Activated naive CD8-positive, alpha-beta T cell treated with anti-CD3 and anti-CD28 coated beads for 36 hours (primary cell): ENCODE measurements at places on chromosomes 5 and 9.

GRCh38 chr9:124450241-124450924 lies at the start of gene ADGRD2:
TSS of gene ADGRD2 (plus strand) at chr9:124450451. CDS start at chr9:124451667, 1,216 bp downstream.
- no peak within 1 kb of the TSS for H3K4me3 ChIP-seq
- H3K36me3 ChIP-seq: no peaks in the 10 kb centered on the region
- peaks cover 6% of the 10 kb centered on the region for H3K4me1 ChIP-seq
- peak; percentile 18 for DNase-seq
- H3K27ac ChIP-seq: no peak within 1 kb of the TSS

- no peaks in the 10 kb centered on the region for H3K27me3 ChIP-seq
- DNase-seq: no peak
- H3K4me3 ChIP-seq: no peak overlapping the region
- no peak overlapping the region for H3K27ac ChIP-seq
- no peaks in the 10 kb centered on the region for H3K36me3 ChIP-seq
These were observed 706.1 kb upstream of the CDH18 start for GRCh38 chr5:20694121-20694520.

DNA sequence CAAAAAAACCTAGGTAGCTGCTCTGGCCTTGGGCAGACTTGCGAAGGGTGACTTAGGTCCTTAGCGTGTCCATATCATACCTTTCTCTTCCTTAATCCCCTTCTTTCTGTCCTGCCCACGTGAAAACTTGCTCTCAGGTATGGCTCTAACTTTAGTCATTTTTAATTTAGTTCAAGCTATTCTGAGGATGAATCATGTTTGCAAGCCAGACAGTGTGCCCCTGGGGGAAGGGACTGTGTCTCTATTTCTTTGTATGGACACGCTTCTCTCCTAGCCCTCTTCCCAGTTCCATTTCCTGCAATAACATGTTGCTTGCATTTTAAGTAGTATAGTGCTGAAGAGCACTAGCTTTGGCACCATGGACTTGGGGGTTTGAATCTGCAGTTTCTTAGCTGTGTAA lies 120.6 kb downstream of the PTTG1 start:
- H3K27me3 ChIP-seq: no peaks in the 10 kb centered on the region
- no peak overlapping the region for H3K4me3 ChIP-seq
- no peaks in the 10 kb centered on the region for H3K36me3 ChIP-seq
- no peak overlapping the region for H3K27ac ChIP-seq

DNA sequence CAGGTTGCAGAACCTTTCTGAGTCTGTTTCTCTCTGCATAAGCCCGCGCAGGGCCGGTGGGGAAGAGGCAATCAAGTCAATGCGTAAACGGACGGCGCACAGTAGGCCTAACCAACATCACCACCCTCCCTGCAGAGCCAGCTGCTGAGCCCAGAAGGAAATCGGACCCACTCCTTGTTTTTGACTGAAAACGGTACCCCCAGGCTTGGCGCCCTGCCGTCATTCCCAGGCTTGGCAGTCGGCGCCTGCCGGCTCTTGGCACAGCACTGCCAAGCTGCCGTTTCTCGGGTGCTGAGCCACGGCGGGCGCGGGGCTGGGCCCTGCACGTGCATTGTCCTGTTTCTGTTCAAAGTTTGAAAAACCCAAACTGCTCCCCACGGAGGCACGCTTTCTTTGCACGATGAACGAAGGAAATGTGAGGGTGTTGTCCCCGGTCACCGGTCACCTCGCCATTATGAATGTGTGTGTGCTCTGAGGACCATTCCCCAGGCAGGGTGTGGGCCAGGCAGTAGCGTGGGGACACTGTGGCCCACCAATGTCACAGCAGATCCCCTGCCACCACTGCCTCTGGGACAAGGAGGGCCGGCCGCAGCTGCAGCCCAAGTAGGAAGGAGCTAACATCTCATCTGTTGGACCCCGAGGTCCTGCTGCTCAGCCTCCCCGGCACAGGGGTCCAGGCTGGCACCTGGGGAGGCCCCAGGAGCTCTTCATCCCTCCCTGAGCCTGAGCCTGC lies 20.1 kb downstream of the FIBCD1 start:
- no peaks in the 10 kb centered on the region for H3K36me3 ChIP-seq
- DNase-seq: no peak
- H3K27me3 ChIP-seq: peaks cover 7% of the 10 kb centered on the region
- H3K27ac ChIP-seq: no peak overlapping the region
- no peak overlapping the region for H3K4me3 ChIP-seq
- H3K4me1 ChIP-seq: no peaks in the 10 kb centered on the region

GRCh38 chr5:115265220-115265619 lies 2.5 kb upstream of the PGGT1B start:
- H3K4me3 ChIP-seq: no peak overlapping the region
- H3K36me3 ChIP-seq: peaks cover 6% of the 10 kb centered on the region
- no peaks in the 10 kb centered on the region for H3K27me3 ChIP-seq
- H3K27ac ChIP-seq: no peak overlapping the region
- peaks cover 21% of the 10 kb centered on the region for H3K4me1 ChIP-seq
- DNase-seq: no peak

DNA sequence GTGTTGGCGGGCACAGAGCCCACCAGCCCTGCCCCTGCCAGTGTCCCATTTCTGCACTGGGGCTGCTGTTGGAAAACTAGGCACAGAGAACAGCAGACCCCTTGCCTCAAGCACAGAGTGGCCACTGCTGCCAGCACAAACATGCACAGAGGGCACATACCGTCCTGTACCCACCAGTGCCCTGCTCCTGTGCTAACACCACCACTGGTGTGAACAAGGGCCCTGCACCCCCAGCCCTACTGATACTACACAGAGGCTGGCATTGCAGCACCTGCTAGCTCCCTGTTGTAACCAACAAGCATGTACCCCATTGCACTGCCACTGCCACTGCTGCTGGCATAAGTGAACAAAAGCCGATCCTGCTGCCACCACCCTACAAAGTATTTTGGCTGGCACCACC lies 348.0 kb upstream of the MPDZ start:
- no peak overlapping the region for H3K27ac ChIP-seq
- H3K27me3 ChIP-seq: no peaks in the 10 kb centered on the region
- no peaks in the 10 kb centered on the region for H3K4me1 ChIP-seq
- DNase-seq: no peak
- no peaks in the 10 kb centered on the region for H3K36me3 ChIP-seq
- no peak overlapping the region for H3K4me3 ChIP-seq

GRCh38 chr5:79876456-79876855 lies 114.6 kb downstream of the MTX3 start:
- no peak overlapping the region for H3K4me3 ChIP-seq
- H3K4me1 ChIP-seq: no peaks in the 10 kb centered on the region
- H3K27me3 ChIP-seq: no peaks in the 10 kb centered on the region
- H3K36me3 ChIP-seq: no peaks in the 10 kb centered on the region
- no peak for DNase-seq

GRCh38 chr9:108130905-108131304 lies 641.3 kb upstream of the KLF4 start:
- H3K27ac ChIP-seq: no peak overlapping the region
- no peaks in the 10 kb centered on the region for H3K4me1 ChIP-seq
- DNase-seq: no peak

DNA sequence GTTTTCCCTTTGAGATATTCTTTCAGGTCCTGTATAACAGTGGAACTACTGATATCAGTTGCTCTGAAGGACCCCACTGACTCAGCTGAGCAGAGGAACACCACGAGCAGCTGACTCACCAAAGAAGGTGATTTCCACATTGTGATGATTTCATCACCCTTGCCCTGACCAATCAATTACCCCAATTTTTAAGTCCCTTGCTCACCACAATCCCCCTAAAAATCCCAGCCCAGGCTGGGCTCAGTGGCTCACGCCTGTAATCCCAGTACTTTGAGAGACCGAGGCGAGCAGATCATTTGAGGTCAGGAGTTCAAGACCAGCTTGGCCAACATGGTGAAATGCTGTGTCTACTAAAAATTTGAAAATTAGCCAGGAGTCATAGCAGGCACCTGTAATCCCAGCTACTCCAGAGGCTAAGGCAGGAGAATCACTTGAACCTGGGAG lies 125.3 kb upstream of the ABCA1 start:
- peaks cover 10% of the 10 kb centered on the region for H3K4me1 ChIP-seq
- peaks cover 4% of the 10 kb centered on the region for H3K36me3 ChIP-seq
- no peaks in the 10 kb centered on the region for H3K27me3 ChIP-seq
- no peak overlapping the region for H3K4me3 ChIP-seq
- DNase-seq: peak; percentile 50

DNA sequence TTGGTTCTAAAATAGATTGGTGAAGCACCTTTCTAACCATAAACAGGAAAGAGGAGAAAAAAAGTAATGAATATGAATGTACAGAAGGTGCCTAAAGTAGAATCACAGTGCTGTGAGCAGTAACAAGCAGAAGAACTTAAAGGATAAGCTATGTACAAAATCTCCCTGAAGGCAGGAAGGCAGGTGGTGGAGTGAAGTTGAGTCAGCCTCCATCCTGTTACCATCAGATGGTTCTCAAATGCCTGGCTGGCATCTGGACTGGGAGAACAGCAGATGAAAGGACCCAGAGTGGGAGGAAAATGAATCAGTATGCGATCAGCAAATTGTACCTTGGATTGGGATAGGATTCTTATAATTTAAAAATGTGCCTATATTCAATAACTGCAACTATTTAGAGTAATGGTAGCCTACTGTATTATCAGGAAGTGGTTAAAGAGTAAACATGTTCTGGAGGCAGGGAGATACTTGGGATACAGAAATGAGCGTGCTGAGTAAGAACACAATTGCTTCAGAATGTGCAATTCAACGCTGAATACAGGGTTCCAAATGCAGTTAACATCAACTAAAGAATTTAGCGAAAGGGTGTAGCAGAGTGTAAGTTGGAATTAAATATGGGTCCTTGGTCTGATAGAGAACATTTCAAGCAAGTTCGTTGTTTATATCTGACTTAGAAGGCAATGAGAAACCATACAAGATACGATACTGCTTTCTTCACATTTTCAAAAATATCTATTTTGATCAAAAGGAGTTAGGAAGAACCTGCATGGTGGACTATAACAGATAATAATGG lies 21.1 kb upstream of the FER start:
- peaks cover 37% of the 10 kb centered on the region for H3K27me3 ChIP-seq
- DNase-seq: no peak
- H3K4me3 ChIP-seq: peak overlapping the region; percentile 30
- peaks cover 33% of the 10 kb centered on the region for H3K4me1 ChIP-seq
- peaks cover 4% of the 10 kb centered on the region for H3K36me3 ChIP-seq
- peak overlapping the region; percentile 25 for H3K27ac ChIP-seq

DNA sequence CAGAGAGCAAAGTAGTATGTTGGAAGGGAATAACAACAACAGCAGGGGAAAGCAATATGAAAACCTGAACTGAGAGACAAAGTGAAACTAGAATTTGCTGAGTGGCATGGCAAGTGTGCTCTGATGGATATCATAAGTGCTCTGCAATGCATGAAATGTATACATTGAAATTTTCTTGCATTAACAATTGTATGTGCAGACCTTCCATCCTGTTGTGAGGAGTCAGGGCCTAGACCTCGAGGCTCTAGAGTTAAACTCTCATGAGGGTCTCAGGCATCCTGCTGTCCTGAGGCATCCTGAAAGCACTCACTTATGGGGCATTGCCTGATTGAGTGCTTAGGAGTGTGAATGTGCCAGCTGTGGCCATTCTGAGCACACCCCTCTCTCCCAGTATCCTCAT lies 1.1 kb downstream of the ECM2 start:
- H3K4me1 ChIP-seq: no peaks in the 10 kb centered on the region
- DNase-seq: no peak
- no peak overlapping the region for H3K27ac ChIP-seq
- H3K27me3 ChIP-seq: no peaks in the 10 kb centered on the region
